ENCODE measurements at places on chromosomes 3 and 15. TPM values are rescaled to one million over a fixed set of nuclear protein-coding genes. Genes with fewer than 3 reads are reported as not detected.

GRCh38 chr3:111323019-111323418 lies 219.0 kb upstream of the CD96 start:
- H3K27ac ChIP-seq = no peak overlapping the region
- H3K4me3 ChIP-seq = no peak overlapping the region
- H3K27me3 ChIP-seq = no peaks in the 10 kb centered on the region
- DNase-seq = no peak
- H3K36me3 ChIP-seq = no peaks in the 10 kb centered on the region
- H3K4me1 ChIP-seq = no peaks in the 10 kb centered on the region

GRCh38 chr15:84631706-84632272 lies 22.3 kb downstream of the WDR73 start:
- H3K4me1 ChIP-seq = peaks cover 7% of the 10 kb centered on the region
- DNase-seq = no peak
- peak overlapping the region; percentile 89 for H3K27ac ChIP-seq
- H3K36me3 ChIP-seq = peaks cover 3% of the 10 kb centered on the region

DNA sequence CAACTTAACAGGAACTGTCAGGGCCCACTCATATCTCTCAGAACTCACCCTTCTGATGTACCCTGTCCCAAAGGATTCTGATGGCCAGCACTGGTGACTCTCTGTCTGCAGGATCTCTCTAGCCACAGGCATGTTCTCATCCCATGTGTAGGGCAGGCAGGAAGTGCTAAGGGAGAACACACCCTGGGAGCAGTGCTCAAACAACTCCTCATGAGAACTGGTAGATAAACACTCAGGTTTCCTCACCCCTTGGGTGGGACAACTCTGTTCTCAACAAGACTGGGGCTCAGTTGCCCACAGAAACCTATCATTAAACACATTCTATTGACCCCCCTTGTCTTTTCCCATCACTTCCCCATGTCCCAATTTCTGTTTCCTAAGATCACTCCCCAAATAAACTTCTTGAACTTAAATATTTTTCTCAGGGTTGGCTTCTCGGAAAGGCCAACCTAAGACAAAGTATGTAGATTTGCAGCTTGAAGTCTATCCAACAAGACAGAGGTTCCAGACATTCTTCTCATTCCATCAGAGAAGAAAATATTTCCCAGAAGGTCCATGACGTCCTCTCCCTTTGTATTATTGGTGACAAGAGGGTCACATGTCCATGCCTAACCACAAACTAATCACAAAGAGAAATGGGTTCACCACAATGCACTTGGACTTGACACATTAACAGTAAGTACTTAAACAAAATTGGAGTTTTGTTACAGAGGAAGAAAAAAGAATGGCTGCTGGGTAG lies 276.6 kb upstream of the GADL1 start:
- no peak overlapping the region for H3K4me3 ChIP-seq
- no peaks in the 10 kb centered on the region for H3K36me3 ChIP-seq
- DNase-seq = no peak
- no peaks in the 10 kb centered on the region for H3K27me3 ChIP-seq
- no peak overlapping the region for H3K27ac ChIP-seq

- no peak overlapping the region for H3K27ac ChIP-seq
- DNase-seq = no peak
- no peaks in the 10 kb centered on the region for H3K36me3 ChIP-seq
- no peaks in the 10 kb centered on the region for H3K4me1 ChIP-seq
- H3K27me3 ChIP-seq = no peaks in the 10 kb centered on the region
These were observed 154.2 kb downstream of the RAB11A start for GRCh38 chr15:66023311-66023972.

GRCh38 chr3:123261666-123262065 lies 59.9 kb downstream of the SEC22A start:
- no peaks in the 10 kb centered on the region for H3K36me3 ChIP-seq
- H3K27me3 ChIP-seq = no peaks in the 10 kb centered on the region
- no peak overlapping the region for H3K27ac ChIP-seq
- H3K4me3 ChIP-seq = no peak overlapping the region
- no peaks in the 10 kb centered on the region for H3K4me1 ChIP-seq
- no peak for DNase-seq

- H3K36me3 ChIP-seq = no peaks in the 10 kb centered on the region
- no peak overlapping the region for H3K4me3 ChIP-seq
- H3K27me3 ChIP-seq = no peaks in the 10 kb centered on the region
- no peaks in the 10 kb centered on the region for H3K4me1 ChIP-seq
These were observed 17.4 kb upstream of the ATP2B2 start for GRCh38 chr3:10522646-10523303.

- no peak overlapping the region for H3K4me3 ChIP-seq
- H3K4me1 ChIP-seq = no peaks in the 10 kb centered on the region
- no peak overlapping the region for H3K27ac ChIP-seq
- DNase-seq = no peak
- H3K36me3 ChIP-seq = no peaks in the 10 kb centered on the region
These were observed 72.7 kb downstream of the DZIP3 start for GRCh38 chr3:108662142-108662738.

DNA sequence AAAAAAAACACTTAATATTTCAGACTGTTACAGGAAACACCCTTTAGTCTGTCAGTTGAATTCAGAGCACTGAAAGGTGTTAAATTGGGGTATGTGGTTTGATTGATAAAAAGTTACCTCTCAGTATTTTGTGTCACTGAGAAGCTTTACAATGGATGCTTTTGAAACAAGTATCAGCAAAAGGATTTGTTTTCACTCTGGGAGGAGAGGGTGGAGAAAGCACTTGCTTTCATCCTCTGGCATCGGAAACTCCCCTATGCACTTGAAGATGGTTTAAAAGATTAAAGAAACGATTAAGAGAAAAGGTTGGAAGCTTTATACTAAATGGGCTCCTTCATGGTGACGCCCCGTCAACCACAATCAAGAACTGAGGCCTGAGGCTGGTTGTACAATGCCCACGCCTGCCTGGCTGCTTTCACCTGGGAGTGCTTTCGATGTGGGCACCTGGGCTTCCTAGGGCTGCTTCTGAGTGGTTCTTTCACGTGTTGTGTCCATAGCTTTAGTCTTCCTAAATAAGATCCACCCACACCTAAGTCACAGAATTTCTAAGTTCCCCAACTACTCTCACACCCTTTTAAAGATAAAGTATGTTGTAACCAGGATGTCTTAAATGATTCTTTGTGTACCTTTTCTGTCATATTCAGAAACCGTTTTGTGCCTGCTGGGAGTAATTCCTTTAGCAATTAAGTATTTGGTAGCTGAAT lies 17.9 kb downstream of the TMEM43 start:
- H3K4me1 ChIP-seq = peaks cover 20% of the 10 kb centered on the region
- no peak overlapping the region for H3K4me3 ChIP-seq
- DNase-seq = no peak
- H3K36me3 ChIP-seq = peaks cover 2% of the 10 kb centered on the region

GRCh38 chr15:73906346-73907034 lies 19.8 kb upstream of the LOXL1 start:
- no peak for DNase-seq
- H3K27me3 ChIP-seq = no peaks in the 10 kb centered on the region
- H3K27ac ChIP-seq = no peak overlapping the region

GRCh38 chr3:62718011-62718410 lies 157.2 kb downstream of the CADPS start:
- H3K27me3 ChIP-seq = no peaks in the 10 kb centered on the region
- no peak overlapping the region for H3K27ac ChIP-seq
- no peaks in the 10 kb centered on the region for H3K36me3 ChIP-seq
- no peak overlapping the region for H3K4me3 ChIP-seq
- no peaks in the 10 kb centered on the region for H3K4me1 ChIP-seq
- no peak for DNase-seq

GRCh38 chr15:35246451-35246850 lies 161.4 kb upstream of the NANOGP8 start:
- H3K27ac ChIP-seq = no peak overlapping the region
- H3K27me3 ChIP-seq = no peaks in the 10 kb centered on the region
- DNase-seq = no peak
- no peak overlapping the region for H3K4me3 ChIP-seq
- no peaks in the 10 kb centered on the region for H3K36me3 ChIP-seq
- H3K4me1 ChIP-seq = no peaks in the 10 kb centered on the region

GRCh38 chr3:116154389-116154788 lies 290.9 kb downstream of the LSAMP start:
- DNase-seq = no peak
- H3K27me3 ChIP-seq = no peaks in the 10 kb centered on the region
- no peaks in the 10 kb centered on the region for H3K36me3 ChIP-seq
- no peaks in the 10 kb centered on the region for H3K4me1 ChIP-seq

- H3K4me1 ChIP-seq = no peaks in the 10 kb centered on the region
- H3K36me3 ChIP-seq = no peaks in the 10 kb centered on the region
- DNase-seq = peak; percentile 89
- no peaks in the 10 kb centered on the region for H3K27me3 ChIP-seq
- no peak within 1 kb of the TSS for H3K27ac ChIP-seq
- peak within 1 kb of the TSS; percentile 58 for H3K4me3 ChIP-seq
These were observed at the start of gene SPESP1 for GRCh38 chr15:68930268-68931022. TSS of gene SPESP1 (plus strand) at chr15:68930525. CDS start at chr15:68930654, 129 bp downstream.

DNA sequence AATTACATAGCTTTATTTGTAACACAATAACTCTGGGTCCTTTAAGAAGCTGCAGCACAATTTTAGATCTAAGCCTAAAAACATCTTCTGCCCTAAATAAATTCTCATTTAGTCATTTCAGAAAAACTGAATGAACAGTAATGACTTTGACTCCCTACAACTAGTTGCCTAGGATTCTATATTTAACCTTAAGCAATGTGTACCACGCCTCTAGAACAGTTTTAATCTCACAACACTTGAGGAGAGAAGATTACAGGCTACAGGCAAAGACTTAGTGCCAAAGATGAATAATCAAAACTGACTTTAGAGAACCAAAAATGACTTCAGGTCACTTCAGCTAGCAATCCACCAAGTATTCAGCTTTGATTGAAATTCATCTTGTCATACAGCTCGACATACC lies 192.8 kb downstream of the ULK4 start:
- H3K4me3 ChIP-seq = no peak overlapping the region
- no peaks in the 10 kb centered on the region for H3K36me3 ChIP-seq
- no peaks in the 10 kb centered on the region for H3K4me1 ChIP-seq
- no peak overlapping the region for H3K27ac ChIP-seq
- no peak for DNase-seq

- no peaks in the 10 kb centered on the region for H3K36me3 ChIP-seq
- DNase-seq = no peak
These were observed 6.8 kb upstream of the MFSD1 start for GRCh38 chr3:158794936-158795518.

DNA sequence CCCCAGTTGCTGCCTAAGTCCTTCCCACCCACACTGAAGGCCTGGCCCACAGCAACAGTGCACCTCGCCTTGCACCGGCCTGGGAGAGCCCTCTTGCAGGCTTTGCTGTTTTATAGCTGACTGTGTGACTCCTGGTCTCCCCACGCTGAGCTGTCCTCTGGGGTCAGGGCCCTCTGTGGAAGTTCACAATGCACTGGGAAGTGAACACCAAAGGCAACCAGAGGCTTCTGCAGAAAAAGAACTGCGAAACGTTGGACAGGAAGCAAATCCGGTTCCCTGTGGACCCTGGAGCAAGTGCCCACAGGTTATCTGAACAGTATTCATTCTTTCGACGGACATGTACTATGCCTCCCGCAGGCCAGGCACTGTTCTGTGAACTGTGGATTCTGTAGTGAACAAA lies 737 bp upstream of the EPHB1 start:
- H3K27ac ChIP-seq = no peak overlapping the region
- no peak overlapping the region for H3K4me3 ChIP-seq
- H3K36me3 ChIP-seq = no peaks in the 10 kb centered on the region
- H3K27me3 ChIP-seq = peaks cover 2% of the 10 kb centered on the region

DNA sequence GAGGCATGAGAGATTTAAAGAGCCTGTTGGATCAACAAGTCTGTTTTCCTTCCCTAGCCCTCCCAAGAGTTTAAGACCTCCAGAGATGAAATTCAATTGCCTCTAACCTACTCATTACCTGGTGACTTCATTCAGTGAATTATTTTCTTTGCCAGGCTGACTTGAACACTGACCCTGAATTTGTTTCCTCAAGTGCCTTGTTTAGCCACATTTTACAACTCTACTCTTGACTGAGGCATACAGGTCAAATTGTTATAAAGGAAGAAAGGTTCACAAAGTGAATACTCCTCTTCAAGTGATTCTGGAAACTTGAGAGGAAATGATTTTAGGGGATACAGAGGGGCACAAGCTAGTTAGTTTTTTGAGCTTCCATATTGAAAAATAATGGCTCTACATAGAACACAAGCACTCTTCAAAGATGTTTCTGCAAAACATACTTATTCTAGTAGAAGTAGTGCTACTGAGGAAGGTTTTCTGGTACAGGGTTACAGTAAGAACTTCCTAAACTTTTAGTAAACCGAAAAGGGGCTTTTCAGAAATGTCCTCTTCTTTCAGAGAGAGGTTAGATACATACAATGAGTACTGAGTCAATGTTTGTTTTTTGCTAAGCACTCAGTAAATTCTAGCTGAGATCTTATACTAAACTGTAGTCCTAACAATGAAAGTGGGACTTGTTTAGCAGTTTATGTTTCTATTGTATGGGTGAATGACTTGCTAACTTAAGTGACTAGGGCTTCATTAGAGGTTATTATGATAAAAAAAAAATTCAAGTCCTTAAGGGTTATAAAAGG lies 137.4 kb upstream of the SATB1 start:
- no peaks in the 10 kb centered on the region for H3K36me3 ChIP-seq
- no peaks in the 10 kb centered on the region for H3K4me1 ChIP-seq
- no peak for DNase-seq
- H3K27ac ChIP-seq = no peak overlapping the region
- no peak overlapping the region for H3K4me3 ChIP-seq
- H3K27me3 ChIP-seq = no peaks in the 10 kb centered on the region

DNA sequence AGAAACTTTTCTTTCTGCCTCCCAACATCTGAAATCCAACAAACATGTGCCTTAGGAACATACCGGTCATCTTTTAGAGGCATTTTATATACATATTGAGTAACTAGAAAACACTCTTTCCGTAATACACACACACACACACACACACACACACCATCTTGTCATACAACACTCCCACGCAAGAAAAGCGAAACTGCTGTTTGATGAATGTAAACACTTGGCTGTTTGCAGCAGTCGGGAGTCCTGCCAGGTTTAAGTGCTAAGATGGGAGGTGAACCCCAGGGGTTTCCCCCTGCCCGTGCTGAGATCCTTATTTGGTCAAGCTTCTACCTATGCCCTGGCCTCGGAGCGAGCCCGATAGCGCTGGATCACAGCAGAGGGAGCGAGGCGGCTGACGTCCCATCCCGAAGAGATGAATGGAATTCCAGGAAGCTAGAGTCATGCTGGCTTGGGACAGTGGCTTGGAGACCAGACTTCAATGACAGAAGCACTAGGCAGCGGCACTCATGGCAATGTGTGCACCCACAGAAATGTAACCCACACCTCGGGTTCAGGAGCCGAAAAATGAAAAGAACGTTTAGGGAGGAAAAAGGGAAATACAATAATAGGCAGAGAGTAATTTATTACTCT lies 1.3 kb upstream of the THBS1 start:
- peaks cover 23% of the 10 kb centered on the region for H3K4me1 ChIP-seq
- H3K27me3 ChIP-seq = no peaks in the 10 kb centered on the region
- peak overlapping the region; percentile 89 for H3K4me3 ChIP-seq
- H3K36me3 ChIP-seq = peaks cover 28% of the 10 kb centered on the region

The GATM gene
- total RNA-seq = 79.5 TPM

The ZNF80 gene
- 0.28 TPM for total RNA-seq

The COLQ gene
- total RNA-seq = 4.3 TPM

The NOX5 gene
- 0.60 TPM for total RNA-seq

The PEX5L gene
- total RNA-seq = not detected

The ERICH6 gene
- total RNA-seq = 0.19 TPM

The TM4SF18 gene
- 19.7 TPM for total RNA-seq

The MESP1 gene
- 2.1 TPM for total RNA-seq

The MAGEL2 gene
- total RNA-seq = 0.06 TPM

The NANOGP8 gene
- total RNA-seq = 1.3 TPM

The PRR23C gene
- total RNA-seq = not detected

All from kidney (tissue), 22 donors.